ENCODE measurements at places on chromosomes 12 and 14. TPM values are rescaled to one million over a fixed set of nuclear protein-coding genes. Genes with fewer than 3 reads are reported as not detected.

- no peaks in the 10 kb centered on the region for H3K27me3 ChIP-seq
- H3K4me1 ChIP-seq: no peaks in the 10 kb centered on the region
- H3K27ac ChIP-seq: no peak overlapping the region
- H3K4me3 ChIP-seq: no peak overlapping the region
Measured at GRCh38 chr12:123850246-123851134, 88.4 kb downstream of the DNAH10 start.

- H3K27me3 ChIP-seq: no peaks in the 10 kb centered on the region
- H3K27ac ChIP-seq: peak overlapping the region; percentile 69
- peaks cover 13% of the 10 kb centered on the region for H3K4me1 ChIP-seq
Measured at GRCh38 chr12:6963791-6964413, 6.6 kb downstream of the PHB2 start.

DNA sequence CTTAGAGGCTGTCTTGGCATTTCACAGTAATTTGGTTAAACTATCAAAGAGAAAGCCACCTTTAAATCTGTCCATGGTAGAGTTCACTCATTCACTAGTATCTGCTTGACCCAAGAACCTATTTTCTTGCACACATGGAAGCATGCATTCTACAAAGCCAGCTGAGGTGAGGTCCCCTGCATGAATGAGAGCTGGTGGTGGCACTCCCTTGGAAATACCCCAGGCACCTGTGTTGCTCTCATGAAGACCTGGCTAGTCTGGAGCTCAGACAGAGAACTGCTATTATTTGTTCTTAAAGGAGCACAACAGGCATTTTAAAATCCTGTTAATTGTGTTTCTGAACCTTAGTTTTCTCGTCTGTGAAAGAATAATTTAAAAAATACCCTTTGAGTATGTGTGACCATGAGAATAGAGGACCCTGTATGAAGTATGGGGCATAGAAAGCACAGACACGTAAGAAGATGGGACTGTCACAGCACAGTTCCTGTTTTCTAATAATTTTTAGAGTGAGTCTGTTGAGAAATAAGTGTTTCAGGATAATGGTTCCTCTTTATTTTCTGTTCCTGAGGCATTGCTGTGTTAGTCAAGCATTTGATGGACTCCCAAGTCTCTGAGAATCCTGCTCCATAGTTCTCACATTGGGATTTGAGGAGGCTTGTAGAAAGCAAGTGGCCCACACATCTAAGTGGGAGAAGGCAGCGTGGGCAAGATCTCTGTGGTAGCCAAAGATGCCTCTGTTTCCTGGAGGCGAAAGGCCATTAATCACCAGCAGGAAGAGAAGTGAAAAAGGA lies 10.9 kb downstream of the RGS6 start:
- no peaks in the 10 kb centered on the region for H3K4me1 ChIP-seq
- no peaks in the 10 kb centered on the region for H3K27me3 ChIP-seq
- H3K4me3 ChIP-seq: no peak overlapping the region
- DNase-seq: no peak
- no peak overlapping the region for H3K27ac ChIP-seq

Gene NOC4L
- 17.1 TPM for total RNA-seq
